ENCODE measurements at places on chromosomes 5 and 9.

DNA sequence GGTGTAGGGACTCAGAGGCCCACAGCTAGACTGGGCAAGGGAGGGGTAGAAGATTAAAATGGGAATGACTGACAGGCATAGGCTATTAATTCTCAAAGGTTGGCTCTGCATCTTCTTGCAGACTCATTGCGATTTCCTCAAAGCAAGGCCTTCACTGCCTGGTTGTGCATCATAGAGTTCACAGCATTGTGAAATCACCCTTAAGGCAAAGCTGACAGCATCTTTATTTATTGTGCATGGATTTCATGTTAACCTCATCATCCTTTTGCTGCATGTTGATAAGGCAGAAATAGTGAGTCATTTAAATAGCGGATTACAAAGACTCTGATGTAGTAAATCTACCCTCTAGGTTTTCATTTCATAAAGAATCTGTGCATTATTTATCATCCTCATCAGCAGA, 13.6 kb upstream of the PALM2AKAP2 start:
- DNase-seq = no peak

DNA sequence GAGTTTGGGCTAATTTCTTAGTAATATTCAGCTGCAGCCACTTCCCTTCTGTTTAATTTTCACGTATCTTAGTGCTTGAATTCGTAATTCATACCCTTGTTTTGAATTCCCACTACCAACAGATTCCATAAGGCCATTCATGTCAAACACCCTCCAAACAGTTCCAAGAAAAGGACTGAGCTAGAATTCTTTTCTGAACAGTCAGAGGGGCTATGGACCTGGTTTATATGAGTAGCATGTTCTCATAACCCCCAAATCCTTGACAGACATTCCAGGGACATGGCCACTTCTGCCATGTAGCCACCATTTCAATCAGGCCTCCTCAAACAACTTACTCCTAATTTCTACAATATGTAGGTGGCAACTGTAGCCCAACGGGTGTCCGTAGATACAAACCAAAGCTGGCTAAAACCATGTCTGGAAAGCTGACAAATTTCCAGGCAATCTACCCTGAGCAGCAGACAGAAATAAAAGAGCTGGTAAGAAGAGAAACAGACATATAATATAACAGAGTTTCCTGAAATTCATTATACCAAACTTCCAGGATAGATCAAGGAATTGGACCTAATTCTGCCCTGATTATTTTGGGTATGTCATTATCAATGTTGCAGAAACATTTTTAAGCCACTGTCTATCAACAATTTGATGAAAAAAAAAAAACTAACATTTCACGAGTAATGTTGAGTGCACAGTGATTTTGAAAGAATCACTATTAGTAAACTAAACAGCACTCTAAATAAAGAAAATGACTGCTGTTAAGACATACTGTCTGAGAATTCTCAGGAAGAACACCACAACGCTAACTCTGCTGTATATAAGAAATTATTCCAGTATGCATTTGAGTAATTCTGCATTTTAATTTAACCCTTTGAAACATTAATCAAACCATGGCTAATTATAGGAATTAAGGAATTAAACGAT, 40.7 kb downstream of the EBF1 start:
- no peak for DNase-seq

DNA sequence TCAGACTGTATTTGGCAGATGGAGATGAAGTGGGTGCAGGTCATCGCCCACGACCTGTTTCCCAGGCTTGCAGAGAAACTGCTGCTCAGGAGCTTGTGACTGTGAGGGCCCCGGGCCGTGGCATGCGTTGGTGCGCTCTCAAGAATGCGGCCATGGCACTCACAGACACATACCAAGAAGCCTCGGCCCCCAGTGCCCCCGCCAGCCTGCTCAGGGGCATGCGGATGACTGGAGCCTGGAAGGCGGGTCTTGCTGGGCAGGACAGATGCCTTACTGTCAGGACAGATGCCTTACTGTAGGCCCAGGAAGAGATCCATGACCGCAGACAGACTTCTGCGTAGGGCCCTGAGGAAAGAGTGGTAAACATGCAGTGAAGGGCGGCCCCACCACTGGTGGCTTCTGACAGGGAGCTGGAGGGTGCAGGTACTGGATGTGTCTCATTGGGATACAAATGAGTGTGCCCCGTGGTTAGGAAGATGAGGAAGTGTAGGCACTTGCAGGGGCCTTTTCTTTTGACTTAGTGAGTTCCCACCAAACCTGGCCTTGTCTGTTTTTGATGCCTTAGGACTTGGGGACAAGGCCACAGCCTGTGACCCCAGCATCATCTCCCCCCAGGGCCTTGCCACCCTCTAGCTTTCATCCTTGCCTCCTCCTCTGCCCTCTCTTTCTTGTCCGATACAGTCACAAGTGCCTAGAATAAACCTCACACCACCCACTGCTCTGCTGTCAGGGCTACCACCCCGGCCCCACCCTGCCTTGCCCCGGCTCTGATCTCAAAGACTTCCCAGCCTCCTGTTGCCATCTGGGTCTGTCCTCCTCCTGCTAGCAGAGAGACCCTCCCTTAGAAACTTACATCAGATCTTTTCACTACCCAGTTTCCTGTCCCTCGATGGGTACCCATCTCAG, 68.8 kb upstream of the ABL1 start:
- no peak for DNase-seq

- DNase-seq = no peak
Observed at GRCh38 chr5:137792303-137792702, 38.1 kb upstream of the HNRNPA0 start.

DNA sequence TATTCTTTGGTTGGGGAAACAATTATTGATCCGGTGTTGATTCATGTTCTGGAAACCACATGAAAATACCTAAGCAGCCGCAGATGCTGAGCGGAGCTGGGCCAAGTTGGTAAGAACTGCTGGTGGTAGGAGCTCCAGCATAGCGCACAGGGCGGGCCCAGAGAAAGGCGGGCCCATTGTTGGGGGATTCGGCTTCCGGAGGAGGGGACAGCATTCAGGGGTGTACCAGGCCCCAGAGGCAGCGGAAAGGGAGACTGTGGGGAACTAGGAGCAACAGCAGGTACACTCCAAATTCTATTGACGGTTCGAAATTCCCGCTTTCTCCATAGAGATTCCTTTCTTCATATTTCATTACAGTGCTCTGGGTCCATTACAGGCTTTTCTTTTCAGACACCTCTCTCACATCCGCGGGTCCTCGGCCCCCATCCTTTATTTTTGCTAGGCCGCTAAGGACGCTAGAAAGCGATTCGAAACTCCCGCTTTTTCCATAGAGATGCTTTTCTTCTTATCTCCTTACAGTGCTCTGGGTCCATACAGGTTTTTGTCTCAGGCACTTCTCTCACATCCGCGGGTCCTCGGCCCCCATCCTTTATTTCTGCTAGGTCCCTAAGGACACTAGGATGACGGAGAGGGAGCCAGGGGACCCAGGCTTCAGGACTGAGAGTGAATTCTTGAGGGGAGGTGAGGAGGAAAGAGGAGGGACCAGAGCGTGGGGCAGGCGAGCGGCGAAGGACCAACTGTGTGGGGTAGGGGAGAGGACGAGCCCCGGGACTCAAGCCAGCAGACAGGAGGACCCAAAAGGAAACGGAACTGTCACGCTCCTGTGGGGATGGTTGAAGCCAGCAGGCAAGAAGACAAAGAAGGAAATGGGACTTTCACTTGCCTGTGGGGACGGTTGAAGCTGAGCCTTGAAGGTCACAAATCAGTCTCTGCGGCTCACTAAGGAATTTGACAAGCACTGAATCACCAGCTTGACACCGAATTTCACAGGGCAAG, at the start of gene CCDC152:
TSS of gene CCDC152 (plus strand) at position 213 of the 996 bp plus-strand sequence. CDS start 2,304 bp downstream, outside the sequence.
- no peak for DNase-seq

DNA sequence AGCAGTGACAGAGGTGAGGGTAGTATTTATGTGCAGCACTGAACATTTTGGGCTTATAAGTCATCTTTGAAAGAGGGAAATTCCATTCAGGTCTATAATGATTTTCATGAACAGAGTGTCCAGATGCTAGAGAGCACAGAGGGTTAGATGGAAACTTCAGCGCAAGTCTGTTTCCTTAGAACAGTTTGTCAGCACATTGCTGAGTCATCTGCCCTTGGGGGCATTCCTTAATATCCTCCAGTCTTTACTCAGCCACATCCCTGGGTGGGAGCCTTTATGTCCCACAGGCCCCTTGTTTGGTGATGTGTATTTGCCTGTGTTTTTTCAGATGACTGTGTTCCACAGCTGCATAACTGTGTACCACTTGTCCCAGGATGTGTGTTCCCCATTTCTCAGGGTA, 138.5 kb upstream of the S1PR3 start:
- DNase-seq = no peak

DNA sequence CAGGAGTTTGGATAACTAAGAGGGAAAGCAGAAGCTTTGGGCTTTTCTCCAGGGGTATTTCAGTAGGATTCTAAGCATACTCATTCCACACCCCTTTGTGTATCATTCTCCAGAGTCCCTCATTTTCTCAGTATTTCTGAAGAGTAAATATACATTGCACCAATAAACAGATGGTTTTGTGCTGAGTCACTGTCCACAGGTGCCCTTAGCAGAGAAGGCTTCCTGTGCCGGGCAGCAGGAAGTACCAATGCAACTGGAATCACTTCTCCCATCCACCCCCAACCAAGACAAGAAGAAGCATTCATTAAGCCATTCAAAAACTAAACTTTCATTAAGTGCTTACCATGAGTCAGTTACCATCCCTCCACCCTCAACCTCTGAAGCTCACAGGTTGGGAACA, 3.6 kb upstream of the CCNJL start:
- DNase-seq = peak; percentile 90

DNA sequence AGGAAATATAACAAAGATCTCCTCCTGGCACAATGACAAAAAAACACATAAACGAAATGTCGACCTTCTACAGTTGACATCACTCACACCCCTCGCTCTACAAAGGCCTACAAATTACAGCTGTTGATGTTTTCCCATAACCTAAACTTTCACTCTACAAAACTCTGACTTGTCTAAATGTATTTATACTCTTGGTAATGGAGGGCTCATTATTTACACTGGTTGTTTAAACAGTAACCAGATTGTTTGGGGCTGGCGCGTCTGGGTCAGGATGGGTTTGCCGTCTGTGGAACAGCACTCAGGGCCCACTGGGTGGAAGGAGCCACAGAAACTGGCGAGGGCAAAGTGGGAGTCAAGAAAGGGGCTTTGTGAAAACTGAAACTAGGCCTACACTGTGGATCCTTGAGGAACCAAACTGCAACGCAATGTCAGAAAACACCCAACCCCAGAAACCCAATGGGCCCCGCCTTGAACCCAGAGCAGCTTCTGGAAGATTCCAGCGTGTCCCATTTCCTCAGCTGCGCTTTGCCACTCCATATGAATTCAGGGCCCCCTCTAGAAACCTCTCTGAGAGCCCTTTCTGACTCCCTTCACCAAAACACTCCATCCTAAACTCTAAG, 136.7 kb downstream of the ROR2 start:
- no peak for DNase-seq

DNA sequence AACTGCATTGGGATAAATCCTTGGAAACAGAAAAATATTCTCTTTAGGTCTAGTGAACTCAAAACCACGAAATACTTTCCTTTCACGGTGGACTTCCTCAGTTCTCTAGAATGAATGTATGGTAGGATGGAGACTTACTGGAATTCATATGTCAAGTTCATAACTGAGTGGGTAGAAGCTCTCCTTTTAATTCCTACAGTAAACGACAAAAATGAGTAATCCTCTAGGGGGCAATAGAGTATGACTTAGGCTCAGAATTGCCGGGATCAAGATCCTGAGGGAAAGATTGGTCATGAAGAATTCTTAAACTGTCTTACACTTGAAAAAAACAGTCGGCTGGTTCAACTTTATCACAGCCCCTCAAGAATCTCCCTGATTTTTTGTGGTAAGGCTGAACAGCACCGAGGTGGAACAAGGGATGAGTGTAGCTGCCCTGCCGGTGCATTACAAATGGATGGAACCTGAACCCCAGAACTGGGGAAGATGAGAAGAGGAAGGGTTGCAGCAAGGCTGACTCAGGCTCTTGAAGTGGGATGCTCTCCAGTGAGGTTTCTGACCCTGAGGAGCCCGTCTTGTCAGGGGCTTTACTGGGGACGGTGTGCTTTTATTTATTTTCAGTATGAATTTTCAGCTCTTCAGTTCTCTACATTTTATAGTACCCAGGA, 14.0 kb upstream of the LOX start:
- no peak for DNase-seq

DNA sequence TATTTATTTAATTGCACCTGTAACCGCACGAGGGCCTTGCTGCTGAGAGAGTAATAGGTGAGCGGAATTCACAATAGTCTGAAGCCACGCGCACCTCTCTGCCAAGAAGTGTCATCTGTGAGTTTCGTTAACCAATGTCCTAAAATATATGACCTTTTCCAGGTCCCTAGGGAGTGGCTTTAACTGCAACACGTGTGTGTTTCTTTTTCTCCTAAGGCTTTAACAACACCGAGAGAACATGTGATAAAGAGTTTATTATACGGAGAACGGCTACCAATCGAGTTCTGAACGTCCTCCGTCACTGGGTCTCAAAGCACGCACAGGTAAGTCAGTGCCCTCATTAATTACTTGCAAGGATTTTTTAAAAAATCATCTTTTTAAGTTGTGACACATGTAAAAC, 53.2 kb upstream of the CKMT2 start:
- DNase-seq = no peak

DNA sequence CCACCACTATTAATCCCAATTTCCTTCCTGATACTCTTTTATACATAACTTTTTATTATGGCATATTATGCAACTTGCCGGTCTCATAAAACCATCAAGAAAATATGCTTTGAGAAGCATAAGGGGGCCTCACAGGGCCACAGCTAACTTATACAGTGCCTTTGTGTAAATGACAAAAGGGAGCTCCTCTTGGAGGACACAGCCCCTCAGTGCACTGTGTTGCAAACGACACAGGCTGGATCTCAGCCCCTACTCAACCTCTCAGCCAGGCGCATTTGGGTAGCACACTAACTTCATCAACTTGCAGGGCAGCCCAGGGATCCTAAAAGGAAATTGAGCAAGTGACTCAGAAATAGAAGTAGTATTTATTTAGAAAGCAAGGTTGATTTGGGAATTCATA, 35.4 kb downstream of the RIGI start:
- no peak for DNase-seq

GRCh38 chr5:88688156-88688983, 194.6 kb downstream of the MEF2C start:
- DNase-seq = no peak

DNA sequence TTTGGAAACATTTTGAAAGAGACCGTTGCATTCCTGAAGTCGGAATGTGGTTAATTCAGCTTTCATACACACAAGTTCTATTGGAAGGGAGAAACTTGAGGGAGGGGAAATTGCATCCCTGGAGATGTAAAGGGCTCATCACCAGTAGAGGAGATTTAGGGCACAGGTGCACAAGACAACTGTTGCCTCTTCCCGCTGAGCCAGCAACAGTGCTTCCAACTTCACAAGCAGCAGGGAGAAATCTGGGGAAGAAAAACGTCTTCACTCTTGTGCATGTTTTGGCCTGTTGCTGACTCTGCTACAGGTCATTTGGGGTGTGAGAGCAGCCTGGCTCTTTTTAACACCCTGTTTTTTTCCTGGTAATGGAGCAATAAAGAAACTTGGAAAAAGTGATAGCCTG, 277.9 kb downstream of the GAS1 start:
- DNase-seq = no peak

DNA sequence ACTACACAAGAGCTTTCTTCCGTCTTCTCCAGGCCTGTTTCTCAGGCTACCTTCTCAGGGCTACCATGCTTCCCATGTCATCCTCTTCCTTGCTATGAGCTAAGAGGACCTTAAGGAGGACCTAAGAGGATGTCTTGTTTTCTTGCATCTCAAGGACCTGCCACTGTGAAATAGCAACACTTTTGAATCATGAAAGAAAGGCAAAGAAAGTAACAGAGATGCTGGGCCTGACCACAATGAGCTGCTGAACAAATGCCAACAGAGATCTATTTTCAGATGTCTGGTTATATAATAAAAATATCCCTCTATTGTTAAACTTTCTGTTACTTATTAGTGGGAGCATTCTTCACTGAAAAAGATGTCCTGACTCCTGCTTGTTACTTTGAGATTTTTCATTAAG, 36.7 kb upstream of the ANXA1 start:
- DNase-seq = no peak

All from RWPE2 (cell line).